COLO829 (cell line): ENCODE measurements at places on chromosomes 1 and 21.

- DNase-seq, result no peak
Measured at GRCh38 chr1:64100791-64101190, 102.6 kb upstream of the UBE2U start.

DNA sequence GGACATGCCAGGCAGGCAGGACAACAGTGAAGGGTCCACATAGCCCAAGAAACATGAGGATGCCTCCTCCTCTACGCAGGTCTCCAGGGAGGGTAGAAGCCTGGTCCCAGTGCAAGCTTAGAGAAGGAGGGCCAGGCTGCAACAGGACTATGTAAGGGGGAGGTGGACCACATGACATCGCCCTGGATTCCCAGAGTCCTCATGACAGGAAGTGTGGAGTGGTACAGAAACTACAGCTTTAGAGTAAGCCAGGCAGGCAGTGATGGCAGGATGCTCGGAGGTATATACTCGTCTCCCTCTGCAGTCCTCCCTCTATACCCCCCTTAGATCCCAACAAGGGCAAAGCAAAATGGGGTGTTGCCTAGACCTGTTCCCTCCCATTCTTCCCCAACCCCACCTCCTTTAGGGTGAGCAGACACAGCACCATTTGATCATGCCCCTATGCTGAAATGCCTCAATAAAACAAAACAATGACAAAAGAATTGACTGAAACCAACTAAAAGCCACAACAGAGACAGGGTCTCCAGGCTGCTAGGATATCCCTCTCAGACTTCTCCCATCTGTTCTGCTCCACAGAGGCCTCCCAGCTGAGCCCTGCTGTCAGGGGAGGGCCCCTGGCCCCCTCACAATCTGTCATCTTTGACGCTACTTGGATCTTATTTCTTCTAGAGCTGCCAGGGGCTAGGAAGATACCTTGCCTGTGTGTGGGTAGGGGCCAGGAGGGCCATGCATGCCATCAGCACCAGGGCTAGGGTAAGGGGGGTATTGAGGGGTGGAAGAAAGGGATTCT, 13.1 kb downstream of the FAM78B start:
- no peak for DNase-seq

DNA sequence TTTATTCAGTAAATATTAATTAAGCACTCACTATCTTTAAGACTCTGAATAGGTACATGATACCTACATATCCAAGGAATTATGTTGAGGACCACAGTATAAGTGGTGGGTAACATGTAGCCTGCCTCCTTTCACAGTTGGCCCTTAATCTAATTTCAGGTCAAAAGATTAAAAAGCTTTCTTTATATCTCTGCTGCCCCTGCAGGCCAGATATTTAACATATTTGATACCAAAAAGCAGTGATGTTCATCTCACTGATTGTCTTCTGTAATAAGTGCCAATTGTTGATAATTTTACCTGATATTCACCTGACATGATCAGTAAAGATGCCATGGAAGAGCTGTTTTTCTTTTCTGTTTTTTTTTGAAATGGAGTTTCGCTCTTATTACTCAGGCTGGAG, 36.5 kb downstream of the RLF start:
- no peak for DNase-seq

DNA sequence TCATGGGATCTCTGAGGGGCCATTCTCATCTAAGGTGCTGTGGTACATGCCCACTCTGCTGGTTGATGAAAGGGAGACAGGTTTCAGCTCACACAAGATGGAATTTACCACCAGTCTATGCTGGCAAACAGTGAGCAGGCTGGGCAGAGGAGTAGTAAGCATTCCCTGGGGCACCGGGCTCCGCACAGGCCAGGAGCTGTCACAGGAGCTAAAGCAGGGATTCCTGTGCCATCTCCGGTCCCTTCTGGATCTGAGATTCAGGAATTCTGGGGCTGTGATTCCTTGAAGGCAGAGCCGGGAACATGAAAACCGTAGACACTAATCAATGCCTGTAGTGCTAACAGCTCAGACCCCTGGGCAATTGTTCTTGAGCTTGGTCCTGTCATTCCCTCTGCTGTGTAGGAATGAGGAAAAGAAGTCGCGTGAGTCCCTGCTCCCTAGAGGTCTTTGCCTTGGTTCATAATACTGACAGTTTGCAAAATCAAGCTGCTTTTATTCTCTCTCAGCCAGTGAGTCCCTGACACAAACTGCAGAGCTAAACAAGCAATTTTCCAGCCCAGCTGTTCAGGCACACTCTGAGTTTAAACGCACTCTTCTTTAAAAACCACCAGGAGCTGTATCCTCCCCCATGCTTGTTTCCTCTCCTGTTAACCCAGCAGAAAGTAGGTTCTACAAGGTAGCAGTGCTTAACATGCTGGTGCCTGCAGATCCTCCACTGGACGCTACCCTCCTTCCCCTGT, 52.5 kb downstream of the MDM4 start:
- no peak for DNase-seq
